ENCODE measurements at places on chromosomes 1 and 21.

GRCh38 chr1:59236721-59237545 is 60.0 kb upstream of the FGGY start:
- no peak for DNase-seq

GRCh38 chr1:59241909-59242308 is 55.0 kb upstream of the FGGY start:
- DNase-seq = no peak

DNA sequence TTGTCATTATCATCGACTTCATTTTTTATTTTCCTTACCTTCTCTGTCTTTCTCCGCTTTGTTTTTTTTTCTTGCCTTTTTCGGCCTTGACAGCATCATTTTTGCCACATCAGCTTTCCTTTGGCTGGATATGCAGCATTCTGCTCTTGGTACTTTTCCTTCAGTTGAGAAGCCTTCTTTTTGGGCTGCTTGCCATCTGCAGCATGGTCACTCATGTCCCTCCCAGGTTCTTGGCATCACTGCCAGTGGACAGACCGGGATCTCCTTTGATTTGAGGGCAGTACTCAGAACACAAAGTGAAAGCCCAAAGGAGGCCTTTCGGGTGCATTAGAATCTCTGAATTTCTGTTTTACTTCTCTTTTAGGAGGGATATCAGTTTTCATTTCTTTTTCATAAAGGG is 3.7 kb upstream of the PARP1 start:
- no peak for DNase-seq

DNA sequence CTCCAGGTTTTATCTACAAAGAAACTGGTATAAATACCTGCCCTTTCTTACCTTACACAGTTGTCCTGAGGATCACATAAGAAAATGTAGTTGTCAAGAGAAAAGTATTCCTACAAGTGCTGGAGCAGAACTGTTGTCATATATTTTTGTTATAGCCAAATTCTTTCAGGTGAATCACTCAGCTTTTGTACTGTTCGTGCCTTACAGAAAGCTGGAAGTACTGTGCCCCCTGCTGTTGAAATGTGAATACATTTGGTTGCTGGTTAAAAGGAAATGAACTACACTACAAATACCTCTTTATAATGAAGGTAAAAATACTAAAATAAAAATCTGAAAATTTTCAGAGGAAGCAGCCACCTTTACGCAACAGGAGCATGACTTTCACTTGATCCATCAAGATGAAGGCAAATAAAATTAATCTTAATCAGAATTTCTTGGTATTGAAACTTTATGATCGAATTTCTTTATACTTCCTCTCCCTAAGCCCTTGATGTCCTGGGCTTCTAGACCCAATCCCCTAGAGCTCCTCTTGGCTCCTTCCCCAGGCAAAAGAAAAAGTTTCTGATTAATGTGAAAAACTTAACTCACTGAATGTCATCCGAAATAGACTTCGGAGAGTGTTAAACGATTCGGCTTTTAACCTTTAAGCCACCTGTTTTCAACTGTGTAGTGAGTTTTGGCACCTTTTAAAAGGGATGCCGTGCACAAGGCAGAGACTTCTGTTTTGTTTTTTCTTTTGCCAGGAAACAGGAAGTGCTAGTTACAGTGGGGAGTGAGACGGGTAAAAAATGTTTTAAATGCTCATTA is 12.5 kb downstream of the CHML start:
- no peak for DNase-seq

GRCh38 chr21:46641656-46642055 is 6.2 kb downstream of the PRMT2 start:
- no peak for DNase-seq

- no peak for DNase-seq
Observed at GRCh38 chr1:222189218-222189617, 358.7 kb downstream of the HHIPL2 start.

DNA sequence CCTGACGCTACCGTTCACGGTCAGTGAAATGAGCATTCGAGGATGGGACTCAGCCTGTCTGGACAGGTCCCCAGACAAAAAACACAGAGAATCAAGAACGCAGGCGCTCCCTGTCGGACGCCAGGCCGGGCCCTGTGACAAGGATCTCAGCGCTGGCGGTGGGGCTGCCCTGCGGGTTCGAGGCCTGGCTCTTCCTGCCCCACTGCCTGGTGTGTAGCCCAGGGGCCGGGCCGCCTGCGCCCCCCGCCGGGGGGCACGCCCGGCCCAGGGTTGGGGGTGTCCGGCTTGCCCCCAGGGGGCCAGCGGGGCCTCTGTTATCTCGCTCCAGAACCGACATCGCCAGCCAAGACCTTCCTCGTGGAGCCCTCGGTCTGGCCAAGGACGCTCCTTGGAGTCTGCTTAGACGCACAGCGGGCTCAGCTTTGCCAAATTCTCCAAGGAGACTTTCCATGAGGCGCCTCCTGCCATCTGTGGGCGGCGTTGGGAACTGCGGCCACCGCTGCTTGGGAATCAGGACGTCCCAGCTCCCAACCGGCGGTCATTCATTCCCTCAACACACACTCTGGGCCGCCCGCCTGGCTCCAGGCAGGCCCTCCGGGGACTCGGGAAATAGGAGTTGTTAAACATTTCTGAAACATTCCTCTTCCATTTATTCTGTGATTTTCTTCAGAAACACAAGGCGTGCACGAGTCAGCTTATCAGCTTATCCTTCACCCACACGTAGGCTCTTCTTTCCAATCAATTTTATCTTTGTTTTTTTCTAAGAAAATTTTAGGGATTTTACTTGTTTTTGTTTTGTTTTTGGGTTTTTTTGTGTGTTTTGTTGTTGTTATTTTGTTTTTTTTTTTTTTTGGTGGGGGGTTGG is 11.3 kb upstream of the RIPK4 start:
- no peak for DNase-seq

DNA sequence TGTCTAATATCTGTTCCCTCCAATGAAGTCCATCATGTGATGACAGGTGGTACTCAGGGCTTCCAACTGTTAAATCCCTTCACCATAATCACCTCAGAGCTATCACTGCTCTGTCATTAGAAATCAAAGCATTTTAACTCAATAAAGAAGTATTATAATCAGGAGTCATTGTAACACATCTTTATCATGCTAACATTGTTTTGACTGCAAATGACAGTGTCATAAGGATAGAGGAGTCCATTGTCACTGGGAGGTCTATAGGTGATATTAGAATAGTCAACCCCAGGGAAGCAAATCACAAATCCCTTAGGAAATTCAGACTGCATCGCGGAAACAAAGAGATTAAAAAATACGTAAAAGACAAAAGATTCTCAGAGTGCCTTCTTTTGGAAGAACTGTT is 30.8 kb downstream of the LRRC53 start:
- no peak for DNase-seq

DNA sequence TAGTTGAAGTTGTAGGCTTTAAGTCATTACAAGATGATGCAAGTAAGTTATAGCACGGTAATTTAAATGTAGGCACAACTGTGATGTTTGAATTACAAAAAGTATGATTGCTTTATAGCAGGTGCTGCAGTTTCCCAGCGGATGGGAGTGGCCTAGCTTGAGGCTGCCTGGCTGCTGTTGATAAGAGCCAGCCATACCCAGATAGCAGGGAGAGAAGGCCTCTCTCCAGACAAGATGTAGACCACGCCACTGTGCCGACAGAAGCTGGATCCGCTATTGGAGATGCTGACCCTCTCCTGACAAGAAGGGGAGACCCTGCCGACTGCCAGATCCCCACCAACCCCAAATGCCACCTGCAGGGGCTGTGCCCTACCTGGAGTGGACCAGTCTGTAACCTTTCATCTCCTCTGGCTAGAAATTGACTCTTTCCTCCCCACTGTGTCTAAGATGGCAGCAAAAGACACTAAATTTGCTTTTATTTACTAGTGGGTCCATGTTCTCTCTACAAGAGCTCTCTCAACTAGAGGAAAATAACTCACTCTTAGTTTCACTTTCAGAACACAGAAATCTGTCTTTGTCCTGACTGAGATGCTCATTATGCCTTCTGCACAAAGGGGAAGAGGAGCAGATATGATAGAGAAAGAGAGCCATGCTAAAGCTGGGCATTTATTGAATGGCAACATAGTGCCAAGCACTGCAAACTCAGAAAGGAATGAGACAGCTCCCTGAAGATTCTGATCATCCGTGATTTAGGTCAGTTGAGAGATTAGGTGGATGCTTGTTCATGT is 127.9 kb downstream of the URB2 start:
- no peak for DNase-seq

GRCh38 chr1:30986755-30987154 is 78.2 kb upstream of the SDC3 start:
- no peak for DNase-seq

- DNase-seq = no peak
Observed at GRCh38 chr1:174692313-174692712, 244.5 kb downstream of the GPR52 start.

GRCh38 chr1:227378181-227378580 is 59.9 kb upstream of the CDC42BPA start:
- DNase-seq = no peak

Data from stimulated activated CD8-positive, alpha-beta memory T cell treated with anti-CD3 and anti-CD28 coated beads, Interleukin-12 subunit alpha, Interleukin-12 subunit beta, amount 100 ng/mL, for 1 hour (primary cell).